Fibroblast of lung (primary cell): ENCODE measurements at places on chromosomes 16 and 17. TPM values are rescaled to one million over a fixed set of nuclear protein-coding genes. Genes with fewer than 3 reads are reported as not detected.

DNA sequence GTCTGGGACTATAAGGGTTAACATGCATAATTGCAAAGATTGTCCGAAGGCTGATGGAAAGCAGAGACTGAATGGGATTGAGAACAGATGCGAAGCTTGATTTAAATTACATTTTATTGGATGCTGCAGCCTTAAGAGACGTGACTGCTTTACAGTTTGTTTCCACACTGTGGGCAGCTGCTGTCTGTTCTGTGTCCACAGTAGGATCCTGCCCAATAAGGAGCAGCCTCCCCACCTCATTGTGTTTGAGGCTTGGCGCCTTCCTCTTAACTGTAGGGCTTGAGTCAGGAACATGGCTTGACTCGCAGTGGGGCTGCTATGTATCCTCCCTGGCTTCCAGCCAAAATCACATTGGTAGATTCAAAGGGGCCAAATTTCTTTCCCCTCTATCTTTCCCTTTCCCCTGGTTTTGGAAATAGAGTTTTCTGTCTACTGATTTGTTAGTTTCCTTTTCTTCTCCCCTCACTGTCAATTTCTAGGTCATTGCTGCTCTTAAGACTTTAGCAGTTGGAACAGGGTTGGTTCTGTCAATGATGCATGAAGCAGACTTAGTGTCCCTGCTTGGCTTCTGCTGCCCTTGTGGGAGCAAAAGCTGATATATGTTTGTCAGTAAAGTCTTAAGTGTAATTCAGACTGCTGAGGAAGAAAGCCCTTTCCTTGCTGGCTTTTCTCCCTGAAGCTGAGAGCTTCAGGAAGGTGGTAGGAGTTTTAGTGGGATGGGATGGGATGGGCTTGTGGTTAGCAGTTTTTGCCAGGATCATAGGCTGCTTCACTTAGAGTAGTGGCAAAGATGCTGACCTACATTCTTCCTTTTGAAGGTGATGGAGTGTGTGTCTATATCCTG lies 5.0 kb upstream of the RARA start:
- peak; percentile 57 for DNase-seq

DNA sequence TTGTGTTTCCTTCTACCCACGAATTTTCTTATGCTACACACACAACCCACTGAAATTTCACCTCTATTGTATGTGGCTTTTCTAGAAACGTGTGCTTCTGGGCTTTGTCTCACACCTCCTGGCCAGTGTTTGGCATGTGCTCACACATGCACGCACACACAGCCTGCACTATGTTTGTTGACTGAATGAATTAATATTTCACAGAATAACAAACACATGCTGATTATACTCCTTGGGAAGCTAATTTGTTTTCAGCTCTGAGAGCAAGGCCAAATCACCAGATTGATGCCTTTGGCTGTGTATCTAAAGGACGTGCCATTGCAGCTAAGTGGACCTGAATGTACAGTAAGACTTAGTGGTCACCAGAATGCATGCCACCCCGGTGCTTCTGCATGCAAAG lies 210.7 kb downstream of the WWOX start:
- DNase-seq, result no peak

DNA sequence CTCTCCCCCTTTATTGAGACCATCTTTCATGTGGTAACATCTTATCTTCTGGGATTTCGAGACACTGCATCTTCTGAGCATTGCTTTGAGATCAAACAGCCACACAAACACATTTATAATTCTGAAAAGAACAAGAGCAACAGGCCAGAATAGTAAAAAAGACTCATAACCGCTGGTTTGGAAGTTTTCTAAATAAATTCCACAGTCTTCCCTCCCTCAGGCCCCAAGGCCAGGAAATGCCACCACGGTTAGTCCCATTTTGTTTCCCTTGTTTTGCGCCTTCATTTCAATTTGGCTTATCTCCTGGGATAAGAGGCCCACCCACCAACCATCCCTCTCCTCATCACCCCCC lies 25.3 kb downstream of the LITAF start:
- no peak for DNase-seq

TEX19 gene
- 0.17 TPM in 1 of 2 replicates, not detected in the other for total RNA-seq

- DNase-seq, result no peak
Observed at GRCh38 chr17:75778861-75779249, 5.8 kb upstream of the UNK start.
